ENCODE measurements at places on chromosomes 3 and 15.
A peak's percentile ranks its signal among the peaks of the same experiment; 100 is the strongest.

DNA sequence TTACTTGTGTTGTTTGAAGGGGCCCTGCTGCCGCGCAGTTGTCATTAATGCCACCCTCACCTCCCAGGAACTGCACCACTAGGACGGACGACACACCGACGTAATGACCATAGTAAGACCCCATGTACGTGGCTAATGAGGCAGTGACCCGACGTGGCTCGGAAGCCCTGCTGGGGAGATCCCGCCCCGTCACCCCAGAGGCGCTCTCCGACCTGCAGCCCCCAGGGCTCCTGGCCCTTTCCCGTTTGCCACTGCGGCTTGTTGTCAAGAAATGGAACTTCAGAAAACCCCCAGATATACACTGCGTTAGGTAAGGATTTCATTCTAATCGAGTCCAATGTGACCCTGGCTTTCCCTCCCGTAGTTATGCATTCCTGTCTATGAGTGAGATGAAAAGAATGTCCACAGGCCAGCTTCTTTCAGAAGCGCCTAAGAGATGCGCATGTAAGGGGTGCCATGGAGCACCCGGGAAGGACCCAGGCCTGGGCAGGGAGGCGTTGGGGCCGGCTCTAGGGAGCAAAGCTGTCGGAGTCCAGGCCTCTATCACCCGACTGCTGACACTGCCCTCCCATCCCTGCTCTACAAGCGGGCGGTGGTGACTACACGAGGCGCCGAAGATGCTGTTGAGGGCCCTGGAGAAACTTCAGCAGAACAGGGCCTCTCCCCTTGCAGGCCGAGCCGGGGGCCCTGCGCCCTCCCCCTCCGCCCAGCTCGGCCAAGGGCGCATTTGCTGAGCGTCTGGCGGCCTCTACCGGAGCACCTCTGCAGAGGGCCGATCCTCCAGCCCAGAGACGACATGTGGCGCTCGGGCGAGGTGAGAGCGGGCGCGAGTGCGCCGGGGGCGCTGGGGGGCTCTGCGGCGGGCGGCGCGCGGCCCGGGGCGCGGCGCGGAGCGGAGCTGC lies at the start of gene GABRA5:
Gene GABRA5 (plus strand): TSS at position 765 of the 902 bp plus-strand sequence. CDS start 2,187 bp downstream, outside the sequence.
- DNase-seq = no peak

- DNase-seq = no peak
These were observed 439.5 kb downstream of the PDCD6IP start for GRCh38 chr3:34237946-34238345.

DNA sequence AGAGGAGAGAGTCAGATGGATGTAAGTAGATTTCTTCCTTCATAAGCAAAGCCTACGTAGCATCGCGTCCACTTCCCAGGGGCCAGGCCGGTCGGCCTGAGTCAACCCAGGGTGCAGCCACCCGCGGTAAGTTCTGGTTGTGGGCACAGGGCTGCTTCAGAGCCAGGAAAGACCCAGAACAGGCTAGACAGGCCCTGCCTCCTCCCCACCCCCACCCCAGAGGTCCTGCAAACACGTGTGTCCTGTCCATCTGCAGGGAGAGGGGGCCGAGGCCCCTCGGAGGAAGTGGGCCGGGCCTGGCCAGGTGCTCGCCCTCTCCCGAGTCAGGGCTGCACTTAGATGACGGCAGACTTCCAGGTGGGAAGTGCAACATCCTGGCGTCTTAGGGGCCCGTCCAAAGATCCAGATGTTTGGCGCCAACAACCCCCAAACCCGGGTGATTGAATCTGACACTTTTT lies 100.8 kb upstream of the ALDH1A3 start:
- no peak for DNase-seq

DNA sequence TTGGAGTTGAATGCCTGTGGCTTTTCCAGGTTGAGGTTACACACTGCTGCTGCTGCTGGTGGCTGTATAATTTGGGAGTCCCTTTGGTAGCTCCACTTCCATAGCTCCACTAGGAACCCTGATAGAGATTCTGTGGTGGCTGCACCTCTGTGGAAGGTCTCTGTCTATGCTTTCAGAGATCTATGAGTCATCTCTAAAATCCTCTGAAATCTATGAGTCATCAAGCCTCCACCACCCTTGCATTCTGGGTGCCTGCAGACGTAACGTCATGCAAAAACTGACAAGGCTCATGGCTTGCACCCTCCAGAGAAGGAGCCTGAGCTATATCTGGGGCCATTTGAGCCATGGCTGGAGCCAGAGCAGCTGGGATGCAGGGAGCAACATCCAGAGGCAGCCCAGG lies 1037.0 kb upstream of the CFAP20DC start:
- DNase-seq = peak; percentile 26

- DNase-seq = no peak
These were observed 43.7 kb downstream of the SRPRB start for GRCh38 chr3:133849346-133849745.

- no peak for DNase-seq
These were observed 265.9 kb upstream of the CTDSPL start for GRCh38 chr3:37595784-37596180.

- no peak for DNase-seq
These were observed 162.1 kb upstream of the BHLHE40 start for GRCh38 chr3:4817128-4817527.

DNA sequence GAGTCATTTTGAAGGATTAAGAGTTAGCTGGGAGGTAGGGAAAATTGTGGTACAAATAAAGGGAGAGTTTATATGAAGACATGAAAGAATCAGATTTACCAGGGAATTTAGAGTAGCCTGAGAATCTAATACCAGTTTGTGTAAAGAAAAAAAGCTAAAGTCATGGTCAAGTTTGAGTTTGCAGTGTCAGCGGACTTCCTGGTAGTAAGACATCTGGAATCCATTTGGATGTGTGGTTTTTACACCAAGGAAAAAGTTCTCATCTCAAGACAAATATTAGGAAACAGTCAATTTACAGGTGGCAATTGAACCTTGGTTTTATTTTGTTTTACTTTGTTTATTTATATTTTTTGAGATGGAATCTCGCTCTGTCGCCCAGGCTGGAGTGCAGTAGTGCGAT lies 1.5 kb upstream of the P2RY12 start:
- DNase-seq = no peak

DNA sequence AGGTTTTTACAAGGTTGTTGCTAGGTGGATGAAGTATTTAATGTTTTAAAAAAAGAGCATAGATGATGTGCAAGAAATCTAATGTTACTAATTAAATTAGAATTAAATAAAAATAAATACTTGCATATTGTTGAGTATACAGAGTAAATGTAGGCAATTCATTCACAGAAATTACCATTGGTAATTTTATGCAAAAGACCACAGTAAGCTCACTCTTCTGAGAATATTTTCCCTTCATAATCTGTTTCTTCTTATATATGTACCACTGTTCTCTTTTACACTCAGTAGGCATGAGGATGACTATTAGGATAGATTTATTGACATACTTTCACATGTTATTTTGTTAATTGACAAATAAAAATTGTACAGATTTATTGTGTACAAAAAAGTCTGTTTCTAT lies 681.2 kb upstream of the NECTIN3 start:
- DNase-seq = no peak

DNA sequence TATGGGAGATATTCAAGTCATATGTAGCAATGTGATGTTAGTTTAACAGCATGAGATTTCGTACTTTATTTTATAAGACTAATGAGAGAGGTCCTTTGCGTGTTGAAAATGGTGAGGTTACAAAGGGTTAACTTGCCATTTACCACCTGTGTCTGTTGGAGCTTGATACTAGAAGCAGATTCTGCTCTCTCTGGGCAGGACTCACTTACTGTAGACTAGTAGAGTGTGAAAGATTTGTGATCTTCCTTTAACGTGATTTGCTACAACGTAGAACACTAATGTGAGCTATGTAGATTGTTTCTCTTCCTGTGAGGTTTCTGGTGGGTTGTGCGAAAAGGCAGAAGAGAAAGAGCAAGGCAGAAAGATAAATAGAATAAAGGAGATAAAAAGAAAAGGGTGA lies 1.1 kb downstream of the TP63 start:
- DNase-seq = no peak

- DNase-seq = no peak
These were observed 29.4 kb upstream of the SLITRK3 start for GRCh38 chr3:165225604-165226003.

DNA sequence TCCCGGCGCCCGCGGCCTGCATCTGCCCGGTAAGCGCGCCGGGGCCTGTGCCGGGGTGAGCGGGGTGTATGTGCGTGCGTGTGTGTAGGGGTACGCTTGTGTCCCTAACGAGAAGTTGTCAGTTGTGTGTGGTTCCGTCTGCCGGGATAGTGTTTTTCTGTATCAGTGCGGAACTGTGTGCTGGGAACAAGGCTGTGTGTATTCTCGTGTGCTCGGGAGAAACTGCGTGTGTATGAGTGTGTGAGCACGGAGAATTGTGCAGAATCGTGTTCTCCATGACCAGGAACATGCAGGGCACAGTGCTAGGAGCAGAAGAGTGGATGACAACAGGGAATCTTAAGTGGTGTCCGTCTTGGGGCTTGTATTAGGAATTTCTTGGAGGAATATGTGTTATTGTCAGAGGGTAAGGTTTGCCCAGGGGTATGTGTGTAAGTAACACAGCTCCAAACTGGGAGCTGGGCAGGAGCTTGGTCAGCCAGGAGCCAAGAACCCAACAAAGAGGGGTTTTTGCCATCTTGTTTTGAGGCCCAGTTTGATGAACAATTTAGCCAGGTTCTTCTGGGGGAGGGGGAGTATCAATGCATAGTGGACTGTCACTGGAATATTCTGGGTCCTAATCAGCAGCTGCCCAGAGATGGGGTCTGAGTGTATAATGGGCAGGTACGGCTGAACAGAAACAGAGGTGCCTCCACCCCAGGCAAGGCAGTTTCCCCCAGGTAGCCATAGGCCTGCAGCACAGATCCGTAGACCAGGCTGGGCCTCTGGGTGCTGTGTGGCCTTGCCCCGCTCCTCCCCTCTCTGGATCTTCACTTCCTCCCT lies 2.1 kb downstream of the ISL2 start:
- DNase-seq = no peak

- no peak for DNase-seq
These were observed 3.1 kb downstream of the CPLX3 start for GRCh38 chr15:74829486-74829885.

- DNase-seq = no peak
These were observed 75.6 kb upstream of the ADPGK start for GRCh38 chr15:72859017-72859756.

DNA sequence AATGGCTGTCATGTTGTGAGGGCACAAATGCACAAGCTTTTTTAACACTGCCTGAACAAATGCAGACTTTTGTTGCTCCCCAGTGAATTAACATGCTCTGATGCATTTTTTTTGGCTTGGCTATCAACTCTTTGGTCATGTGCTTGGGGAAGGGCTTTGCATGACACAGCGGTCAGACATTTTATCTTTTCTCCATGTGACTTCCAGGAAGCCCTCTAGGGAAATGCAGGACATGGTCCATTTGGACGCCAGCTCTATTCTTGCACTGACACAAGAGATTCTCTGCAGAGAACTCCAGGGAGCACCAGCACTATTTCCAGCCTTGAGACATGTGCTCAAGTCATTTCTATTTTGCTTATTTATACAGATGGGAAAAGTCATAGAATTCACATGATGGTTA lies 46.2 kb downstream of the NEK11 start:
- no peak for DNase-seq

DNA sequence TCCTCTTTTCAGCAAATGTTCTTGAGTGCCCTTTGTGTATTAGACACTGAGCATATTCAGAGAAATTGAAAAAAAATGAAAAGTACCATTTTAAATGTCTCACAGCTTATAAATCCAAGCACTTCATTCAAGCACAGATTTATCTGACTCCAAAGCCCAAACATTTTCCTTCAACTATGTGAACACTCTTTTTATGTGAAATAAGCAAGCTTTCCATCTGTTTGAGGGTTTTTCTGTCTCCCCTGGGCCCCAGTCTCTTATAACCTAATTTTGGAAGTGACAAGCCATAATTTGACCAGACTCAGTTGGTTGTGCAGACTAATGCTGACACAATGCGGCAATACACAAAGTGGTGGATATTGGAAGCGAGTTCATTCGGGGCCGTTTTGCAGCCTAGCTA lies 170.3 kb downstream of the CNTN6 start:
- DNase-seq = no peak
